ENCODE measurements at places on chromosomes 7 and 10.

- DNase-seq, result no peak
Measured at GRCh38 chr10:34477249-34477648, 337.8 kb downstream of the PARD3 start.

GRCh38 chr7:133428326-133428725, 175.4 kb downstream of the EXOC4 start:
- DNase-seq, result no peak

- no peak for DNase-seq
Measured at GRCh38 chr7:50095634-50096033, 2.6 kb upstream of the ZPBP start.

GRCh38 chr10:28947171-28947570, 269.9 kb downstream of the BAMBI start:
- DNase-seq, result no peak

- DNase-seq, result no peak
Measured at GRCh38 chr7:128073671-128074310, 42.6 kb upstream of the LRRC4 start.
